Iris pigment epithelial cell (primary cell): ENCODE measurements at places on chromosomes 6 and 20.
A peak's percentile ranks its signal among the peaks of the same experiment; 100 is the strongest.

GRCh38 chr6:7058250-7058923 is 49.4 kb upstream of the RREB1 start:
- DNase-seq, result peak; percentile 99

- DNase-seq, result peak; percentile 62
These were observed 347.8 kb upstream of the PLCB4 start for GRCh38 chr20:8721098-8721497.

- DNase-seq, result peak; percentile 81
These were observed 12.1 kb upstream of the COL21A1 start for GRCh38 chr6:56259234-56260077.

GRCh38 chr6:10316373-10316721 is 98.5 kb downstream of the TFAP2A start:
- peak; percentile 89 for DNase-seq

DNA sequence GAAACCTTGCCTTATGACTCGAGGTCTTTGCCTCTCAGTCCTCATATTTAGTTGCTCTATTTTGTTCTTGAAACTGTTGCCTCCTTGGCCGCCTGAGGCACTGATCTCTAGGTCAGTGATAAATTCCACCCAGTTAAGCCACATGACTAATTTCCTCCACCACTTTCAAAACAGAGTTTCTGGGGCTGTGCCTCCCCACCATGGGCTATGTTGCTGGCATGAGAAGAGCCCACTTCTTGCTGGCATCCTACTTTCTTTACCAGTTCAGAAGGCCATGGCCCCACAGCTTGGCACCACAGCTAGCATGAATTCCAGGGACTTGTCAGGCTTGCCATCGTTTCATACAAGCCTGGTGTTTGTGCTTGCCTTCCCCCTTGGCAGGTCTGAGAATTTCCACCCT is 361.4 kb upstream of the JAG1 start:
- DNase-seq, result peak; percentile 58

GRCh38 chr6:108359901-108360882 is 65.3 kb downstream of the AFG1L start:
- DNase-seq, result peak; percentile 49

GRCh38 chr6:35052694-35053565 is 88.2 kb downstream of the TCP11 start:
- peak; percentile 35 for DNase-seq

DNA sequence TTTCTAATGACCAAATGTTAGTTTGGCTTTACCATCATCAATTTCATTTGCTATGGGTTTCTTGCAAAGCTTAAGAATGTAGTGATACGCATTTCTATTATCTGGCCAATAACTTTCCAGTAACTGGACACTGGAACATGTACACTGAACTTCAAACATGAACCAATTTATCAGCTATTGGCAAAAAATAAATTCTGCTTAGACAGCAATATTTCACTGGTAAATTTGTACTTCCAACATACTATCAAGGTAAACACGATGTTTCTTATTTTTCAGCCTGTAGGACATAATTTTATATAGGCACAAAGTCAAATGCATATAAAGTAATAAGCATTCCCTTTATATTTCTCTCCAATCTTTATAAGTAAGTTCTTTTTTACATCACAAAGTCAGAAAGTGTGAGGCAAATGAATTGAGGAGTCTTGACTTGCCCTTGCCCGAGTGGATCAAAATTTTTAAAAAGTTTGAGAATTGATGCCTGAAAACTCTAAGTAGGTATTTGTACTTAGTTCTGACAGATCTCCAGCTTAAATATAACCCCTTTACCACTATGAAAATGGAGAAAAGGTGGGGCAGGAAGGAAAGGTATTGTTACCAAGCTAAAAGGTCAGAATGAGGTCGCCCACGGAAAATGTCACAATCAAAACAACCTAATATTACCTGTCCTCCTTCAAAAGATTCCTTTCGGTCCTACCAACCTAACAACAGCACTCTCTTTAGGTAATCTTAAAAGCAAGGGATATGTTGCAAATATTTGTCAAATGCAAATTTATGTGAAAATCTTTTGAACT is 41.3 kb downstream of the STK38 start:
- no peak for DNase-seq

DNA sequence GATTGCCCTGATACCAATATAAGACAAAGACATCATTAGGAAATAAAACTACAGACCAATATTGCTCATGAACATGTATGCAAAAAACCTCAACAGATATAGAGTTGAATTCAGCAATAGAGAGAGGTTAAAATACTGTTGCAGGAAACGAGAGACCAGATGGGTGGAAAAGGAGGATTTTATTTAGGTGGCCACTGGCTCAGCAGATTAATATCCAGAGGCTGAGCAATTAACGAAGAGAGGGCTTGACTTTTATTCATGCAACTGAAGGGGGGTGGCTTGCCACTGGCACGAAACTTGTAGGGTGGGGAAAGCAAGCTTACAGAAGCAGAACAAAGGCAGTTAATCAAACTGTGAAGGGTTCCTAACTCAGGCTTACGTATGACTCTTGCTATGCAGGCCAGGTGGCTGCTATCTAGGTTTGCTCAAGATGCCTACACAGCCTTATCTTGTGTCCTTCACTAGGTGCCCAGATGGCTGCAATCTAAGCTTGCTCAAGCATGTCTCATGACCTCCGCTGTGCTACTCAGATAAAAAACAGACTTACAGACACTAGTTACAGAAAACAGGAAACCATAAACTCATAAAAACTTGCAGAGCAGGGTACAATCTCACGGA is 126.4 kb downstream of the MMUT start:
- DNase-seq, result peak; percentile 50

DNA sequence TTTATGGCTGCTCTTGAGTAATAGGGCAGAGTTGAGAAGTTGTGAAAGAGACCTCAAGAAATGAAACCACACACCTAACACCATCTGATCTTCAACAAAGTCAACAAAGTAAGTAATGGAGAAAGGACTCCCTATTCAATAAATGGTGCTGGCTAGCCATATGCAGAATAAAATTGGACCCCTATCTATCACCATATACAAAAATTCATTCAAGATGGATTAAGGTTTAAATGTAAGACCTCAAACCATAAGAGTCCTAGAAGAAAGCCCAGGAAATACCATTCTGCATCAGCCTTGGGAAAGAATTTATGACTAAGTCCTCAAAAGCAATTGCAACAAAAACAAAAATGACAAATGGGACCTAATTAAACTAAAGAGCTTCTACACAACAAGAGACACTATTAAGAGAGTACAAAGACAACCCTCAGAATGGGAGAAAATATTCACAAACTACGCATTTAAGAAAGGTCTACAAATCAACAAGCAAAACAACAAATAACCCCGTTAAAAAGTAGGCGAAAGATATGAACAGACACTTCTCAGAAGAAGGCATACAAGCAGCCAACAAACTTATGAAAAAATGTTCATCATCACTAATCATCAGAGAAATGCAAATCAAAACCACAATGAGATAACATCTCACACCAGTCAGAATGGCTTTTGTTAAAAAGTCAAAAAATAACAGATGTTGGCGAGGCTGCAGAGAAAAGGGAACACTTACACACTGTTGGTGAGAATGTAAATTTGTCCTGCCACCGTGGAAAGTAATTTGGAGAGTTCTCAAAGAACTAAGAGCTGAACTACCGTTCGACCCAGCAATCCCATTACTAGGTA is 4.0 kb downstream of the MAP3K5 start:
- peak; percentile 94 for DNase-seq
